ENCODE measurements at places on chromosomes 2 and 18.

- peak; percentile 33 for DNase-seq
These were observed 678 bp downstream of the PIAS2 start for GRCh38 chr18:46916551-46917107.

GRCh38 chr18:77071711-77072292 is 60.8 kb downstream of the MBP start:
- DNase-seq = peak; percentile 81

DNA sequence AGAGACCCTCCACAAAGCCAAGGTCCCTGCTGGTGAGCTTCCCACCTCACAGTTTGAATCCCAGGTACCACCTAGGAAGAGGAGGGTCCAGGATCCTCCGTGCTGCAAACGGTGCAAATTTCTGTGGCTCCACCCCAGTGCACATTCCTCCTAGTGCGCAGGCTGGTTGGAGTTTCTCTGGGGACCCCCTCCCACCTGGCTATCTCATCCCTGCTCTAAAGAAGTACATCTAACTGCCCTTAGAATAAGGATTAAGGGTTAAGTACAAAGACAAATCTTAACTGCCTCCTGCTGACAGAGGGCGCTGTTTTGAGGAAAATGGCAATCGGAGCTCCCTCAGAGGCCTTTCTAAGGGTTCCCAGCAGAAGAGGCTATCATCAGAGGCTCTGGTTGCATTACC is 109.6 kb upstream of the FSIP2 start:
- no peak for DNase-seq

DNA sequence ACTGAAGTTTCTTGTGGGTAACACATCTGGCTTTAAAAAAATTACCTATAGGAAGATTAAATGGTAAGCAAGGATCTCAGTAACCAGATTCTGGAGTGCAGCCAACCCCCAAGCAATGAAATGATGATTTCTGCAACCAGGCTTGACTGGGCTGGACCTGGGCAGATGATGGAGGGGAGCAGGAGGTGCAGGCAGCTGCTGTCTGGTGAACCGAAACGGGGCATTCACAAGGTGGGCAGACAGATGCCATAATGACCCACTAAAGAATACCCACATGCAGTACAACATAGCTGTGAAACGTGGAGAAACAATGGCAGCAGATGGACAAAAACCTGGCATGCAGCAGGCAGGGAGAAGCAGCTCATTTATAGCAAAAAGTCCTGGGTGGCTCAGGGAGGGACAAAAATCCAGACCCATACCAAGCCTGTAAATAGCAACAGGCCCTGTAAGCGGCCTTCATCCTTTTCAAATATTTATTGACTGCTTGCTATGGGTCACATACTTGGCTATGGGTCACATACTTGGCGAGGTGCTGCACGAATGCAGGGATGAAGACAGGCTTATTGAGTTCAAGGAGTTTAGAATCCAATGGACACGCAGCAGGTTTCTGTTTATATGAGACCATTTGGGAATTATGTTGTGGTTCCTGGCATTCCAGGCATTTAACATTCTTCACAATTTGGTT is 244.7 kb downstream of the HRH4 start:
- DNase-seq = no peak

GRCh38 chr2:191328150-191328809 is 83.1 kb downstream of the MYO1B start:
- no peak for DNase-seq

DNA sequence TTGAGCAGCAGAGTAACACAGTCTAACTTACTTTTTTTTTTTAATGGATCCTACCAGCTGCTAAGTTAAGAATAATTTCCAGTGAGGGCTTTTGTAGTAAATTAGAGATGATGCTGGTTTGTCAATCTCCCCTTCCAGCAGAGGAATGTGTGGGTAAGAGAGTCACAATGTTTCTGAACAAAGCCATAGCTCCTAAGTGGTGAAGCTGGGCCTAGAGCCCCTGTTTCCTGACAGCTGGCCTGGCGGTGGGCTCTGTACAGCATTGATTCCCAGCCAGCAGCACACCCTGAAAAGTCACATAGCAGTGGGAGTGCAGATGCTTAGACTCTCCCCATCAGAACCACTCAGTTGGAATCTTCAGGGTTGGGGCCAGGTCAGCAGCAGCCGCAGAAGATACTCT is 24.4 kb downstream of the CAPG start:
- no peak for DNase-seq

- no peak for DNase-seq
These were observed 276.3 kb downstream of the KCNS3 start for GRCh38 chr2:18154812-18155211.

GRCh38 chr18:13048061-13048595 is 57.0 kb downstream of the CEP192 start:
- DNase-seq = no peak

GRCh38 chr18:77948567-77948966 is 698.9 kb downstream of the GALR1 start:
- no peak for DNase-seq

DNA sequence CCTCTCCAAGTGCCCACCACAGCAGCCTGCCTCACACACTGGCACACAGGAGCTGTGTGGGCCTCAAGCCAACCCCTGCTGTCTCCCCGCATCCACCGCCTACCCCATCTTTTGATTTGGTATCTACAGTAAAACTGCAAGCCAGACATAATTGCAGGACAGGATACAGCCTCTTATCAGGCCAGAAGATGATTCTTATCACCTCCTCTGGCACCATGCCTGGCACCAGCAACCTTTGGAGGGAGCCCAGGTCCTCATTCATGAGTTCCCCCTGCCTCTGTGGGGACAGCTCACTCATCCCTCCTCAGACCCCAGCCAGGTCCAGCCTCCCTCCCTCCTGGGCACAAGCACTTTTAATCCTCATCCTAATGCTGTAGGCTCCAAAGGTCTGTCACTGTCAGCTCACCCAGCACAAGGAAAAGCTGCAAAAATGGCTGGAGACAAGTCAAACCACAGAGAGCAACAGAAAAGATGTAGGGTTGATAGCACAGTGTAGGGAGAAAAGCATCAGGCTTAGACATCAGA is 9.7 kb downstream of the RAB11FIP5 start:
- DNase-seq = no peak

DNA sequence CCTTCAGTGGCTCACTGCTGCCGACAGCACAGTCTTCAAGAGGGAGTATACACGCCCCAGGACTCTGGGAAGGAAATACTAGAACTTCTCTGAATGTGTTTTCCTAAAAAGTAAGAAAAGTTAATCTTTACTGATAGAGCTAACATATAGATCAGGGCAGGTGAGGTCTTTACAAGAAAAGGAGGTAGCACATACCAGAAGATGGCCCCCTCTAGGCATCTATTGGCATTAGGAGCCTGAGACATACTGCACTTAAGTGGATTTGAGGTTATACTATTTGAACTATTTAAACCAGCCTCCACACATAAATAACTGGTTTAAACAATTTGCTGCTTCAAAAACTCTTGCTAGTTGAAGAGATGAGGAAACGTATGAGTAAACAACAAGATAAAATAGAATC is 406.1 kb downstream of the SETBP1 start:
- DNase-seq = no peak

- DNase-seq = no peak
These were observed 54.3 kb upstream of the HK2 start for GRCh38 chr2:74779587-74780135.

GRCh38 chr2:69791045-69791444 is 38.4 kb upstream of the GMCL1 start:
- no peak for DNase-seq

DNA sequence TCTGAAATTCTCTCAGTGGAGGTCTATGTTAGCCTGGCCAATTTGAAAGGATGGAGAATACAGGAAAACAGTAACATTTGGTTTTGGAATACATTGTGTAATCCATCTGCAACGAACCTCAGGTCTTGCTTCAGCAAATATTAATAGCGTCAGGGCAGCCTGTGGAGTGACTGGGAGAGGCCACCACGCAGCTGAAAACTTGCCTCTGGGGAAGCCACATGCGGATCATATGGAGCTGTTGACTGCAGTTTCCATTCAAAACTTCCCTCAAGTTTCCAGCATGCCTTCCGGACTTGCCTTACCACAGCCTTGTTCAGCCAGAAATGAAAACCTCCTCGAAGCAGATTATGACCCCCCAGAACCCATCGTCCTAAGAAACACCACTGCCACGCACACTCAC is 25.7 kb downstream of the BCL11A start:
- no peak for DNase-seq

GRCh38 chr2:75194184-75194868 is 5.0 kb downstream of the TACR1 start:
- DNase-seq = no peak

DNA sequence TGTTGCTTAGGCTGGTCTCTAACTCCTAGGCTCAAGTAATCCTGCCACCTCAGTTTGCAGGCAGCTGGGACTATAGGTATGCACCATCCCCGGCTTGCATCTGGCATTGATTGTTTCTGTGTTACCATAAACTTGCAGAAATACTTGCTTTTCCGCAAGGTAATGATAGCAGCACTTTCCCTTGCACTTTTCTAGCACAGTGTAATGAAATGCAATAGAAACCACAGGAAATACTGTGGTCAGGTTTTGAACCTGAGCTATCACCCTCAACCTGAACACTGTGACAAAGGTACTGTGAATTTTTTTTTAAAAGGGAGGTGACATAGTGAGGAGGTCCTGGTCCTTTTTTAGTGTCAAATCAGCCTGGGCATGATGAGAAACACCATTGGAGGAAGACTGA is 38.3 kb downstream of the DHRS9 start:
- peak; percentile 12 for DNase-seq

GRCh38 chr2:83364264-83364663 is 1094.8 kb downstream of the SUCLG1 start:
- DNase-seq = no peak

- no peak for DNase-seq
These were observed 123.4 kb downstream of the ANKRD30BL start for GRCh38 chr2:132038179-132038882.

GRCh38 chr18:58091099-58091611 is 47.1 kb downstream of the NEDD4L start:
- peak; percentile 46 for DNase-seq

GRCh38 chr2:227000123-227000522 is 163.9 kb downstream of the COL4A4 start:
- no peak for DNase-seq

DNA sequence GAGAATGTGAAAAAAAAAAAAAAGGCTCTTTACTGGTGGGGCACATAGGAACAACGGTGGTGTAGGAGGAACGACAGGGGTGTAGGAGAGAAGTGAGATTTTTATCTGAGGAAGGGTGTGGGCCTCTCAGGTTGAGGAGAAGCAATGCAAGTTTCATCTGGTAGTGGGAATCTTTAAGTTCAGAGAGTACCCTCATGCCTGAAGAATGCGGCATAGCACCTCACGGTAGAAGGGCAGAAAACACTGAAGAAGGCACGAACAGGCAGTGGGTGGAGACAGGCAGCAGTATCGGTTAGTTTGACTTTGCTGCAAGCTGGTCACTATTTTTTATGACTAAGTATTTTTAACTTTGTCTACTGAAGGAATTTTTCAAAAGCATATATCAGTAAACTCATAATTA is 52.2 kb upstream of the TSPYL6 start:
- DNase-seq = no peak

DNA sequence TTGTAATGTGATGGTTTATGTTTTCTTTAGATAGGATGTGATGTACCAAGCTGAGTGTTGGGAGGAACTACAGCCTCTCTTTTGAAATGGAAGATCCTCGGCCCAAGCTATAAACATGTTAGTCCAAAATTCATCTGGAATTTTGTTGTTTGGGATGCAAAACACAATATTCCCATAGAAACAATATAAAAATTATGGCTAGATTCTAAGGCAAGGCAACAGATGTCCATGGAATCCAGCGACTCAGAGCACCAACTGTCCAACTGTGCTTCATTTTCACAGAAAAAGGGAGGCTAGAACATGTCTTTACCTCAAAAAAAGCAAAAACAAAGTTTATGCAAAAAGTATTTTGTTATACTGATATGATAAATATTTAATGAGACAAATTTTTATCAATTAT is 52.4 kb upstream of the ATP8B1 start:
- DNase-seq = no peak

GRCh38 chr2:33313039-33313438 is 163.4 kb upstream of the RASGRP3 start:
- no peak for DNase-seq

- DNase-seq = no peak
These were observed 20.9 kb downstream of the NETO1 start for GRCh38 chr18:72846736-72847533.

GRCh38 chr2:239934571-239935171 is 90.5 kb downstream of the NDUFA10 start:
- peak; percentile 58 for DNase-seq

- DNase-seq = no peak
These were observed 573.5 kb upstream of the CNTNAP5 start for GRCh38 chr2:123451542-123451941.

- peak; percentile 55 for DNase-seq
These were observed 91.7 kb upstream of the EPC2 start for GRCh38 chr2:148552675-148553331.

GRCh38 chr2:67234440-67234839 is 162.7 kb upstream of the ETAA1 start:
- no peak for DNase-seq

DNA sequence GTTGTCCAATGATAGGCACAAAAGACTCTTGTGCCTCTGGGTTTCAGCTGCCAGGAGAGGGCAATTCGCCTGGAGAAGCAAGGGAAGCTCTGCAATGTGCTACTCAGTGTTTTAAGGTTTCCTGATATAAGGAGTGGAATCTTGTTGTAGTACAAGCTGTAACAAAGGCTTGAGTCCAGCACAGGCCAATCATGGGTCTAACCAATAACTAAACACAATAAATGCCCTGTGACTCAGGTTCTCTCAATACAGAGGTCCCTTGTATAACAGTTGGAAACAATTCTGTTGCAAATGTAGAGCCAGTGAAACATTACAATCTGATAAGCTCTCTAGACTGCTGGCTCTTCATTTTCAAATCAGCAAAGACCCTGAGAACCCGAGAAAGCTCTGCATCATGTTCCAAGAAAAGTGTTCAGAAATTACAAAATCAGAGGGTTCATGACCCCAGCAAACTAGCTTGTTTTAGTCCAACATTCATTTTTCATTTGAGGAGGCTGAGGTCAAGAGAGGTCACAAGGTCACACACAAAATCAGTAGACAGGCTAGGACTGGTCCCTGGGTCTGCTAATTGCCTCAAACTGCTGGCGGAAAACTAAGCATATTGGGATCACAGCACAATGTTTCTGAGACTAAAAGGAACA is 59.0 kb upstream of the DNMT3A start:
- no peak for DNase-seq

GRCh38 chr2:231343006-231343710 is 52.4 kb upstream of the B3GNT7 start:
- DNase-seq = no peak

GRCh38 chr2:30653847-30654246 is 153.4 kb downstream of the CAPN13 start:
- no peak for DNase-seq

- no peak for DNase-seq
These were observed 22.3 kb downstream of the SEMA4F start for GRCh38 chr2:74676331-74676730.

DNA sequence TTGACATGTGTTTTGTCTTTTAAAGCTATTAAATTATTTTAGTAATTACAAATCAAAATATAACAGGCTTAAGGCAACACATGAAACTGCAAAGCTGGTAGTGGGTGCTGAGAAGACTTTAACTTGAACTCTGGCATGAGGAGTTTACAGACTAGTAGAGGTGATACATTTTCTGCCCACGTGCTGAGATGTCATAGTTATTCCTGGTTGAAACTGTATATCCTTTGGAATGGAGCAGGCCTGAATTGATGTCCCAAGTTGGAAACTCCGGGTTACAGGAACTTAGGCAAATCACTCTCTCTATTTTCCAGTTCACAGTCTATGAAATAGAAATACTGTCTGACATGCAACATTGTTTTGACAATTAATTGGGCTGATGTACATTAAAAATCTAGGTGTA is 177.1 kb upstream of the NOL4 start:
- no peak for DNase-seq

GRCh38 chr18:78080081-78080480 is 830.4 kb downstream of the GALR1 start:
- no peak for DNase-seq
